ENCODE measurements at places on chromosomes 1 and 21.

- DNase-seq = peak; percentile 46
These were observed 911 bp downstream of the GNB1 start for GRCh38 chr1:1889847-1890505.

DNA sequence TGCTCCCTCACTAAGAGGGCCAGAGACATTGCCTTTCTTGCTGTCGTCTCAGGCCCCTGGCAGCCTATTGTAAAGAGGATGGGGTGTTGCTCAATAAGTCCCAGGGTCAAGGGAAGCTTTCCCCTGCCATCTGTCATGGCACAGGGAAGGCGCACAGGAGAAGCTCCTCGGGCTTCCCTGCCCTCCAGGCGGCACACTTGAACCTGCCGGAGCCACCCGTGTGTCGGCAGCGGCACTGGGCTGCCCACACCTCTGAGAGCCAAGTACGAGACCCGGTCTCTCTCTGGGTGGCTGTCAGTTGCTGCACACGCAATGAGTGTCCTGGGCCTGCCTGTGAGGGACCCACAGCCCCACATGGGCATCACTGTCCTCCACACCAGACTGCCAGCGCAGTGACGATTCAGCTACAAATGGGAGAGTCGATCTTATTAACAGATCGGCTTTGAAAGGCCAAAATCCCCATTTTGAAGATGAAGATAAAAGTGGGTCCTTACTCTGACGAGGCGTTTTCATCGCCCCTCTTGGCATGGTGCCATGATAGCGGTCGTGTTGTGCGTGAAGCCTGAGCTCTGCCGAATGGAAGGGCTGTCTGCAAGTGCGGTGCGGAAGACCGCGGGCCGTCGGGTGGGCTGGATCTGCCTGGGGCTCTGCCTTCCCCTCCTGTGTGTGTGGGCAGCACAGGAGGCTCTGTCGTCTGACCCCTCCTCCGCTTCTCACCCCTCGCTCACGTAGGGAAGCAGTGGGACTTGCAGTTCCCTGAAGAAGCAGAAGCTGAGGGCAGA lies 29.2 kb upstream of the PDXK start:
- DNase-seq = no peak

DNA sequence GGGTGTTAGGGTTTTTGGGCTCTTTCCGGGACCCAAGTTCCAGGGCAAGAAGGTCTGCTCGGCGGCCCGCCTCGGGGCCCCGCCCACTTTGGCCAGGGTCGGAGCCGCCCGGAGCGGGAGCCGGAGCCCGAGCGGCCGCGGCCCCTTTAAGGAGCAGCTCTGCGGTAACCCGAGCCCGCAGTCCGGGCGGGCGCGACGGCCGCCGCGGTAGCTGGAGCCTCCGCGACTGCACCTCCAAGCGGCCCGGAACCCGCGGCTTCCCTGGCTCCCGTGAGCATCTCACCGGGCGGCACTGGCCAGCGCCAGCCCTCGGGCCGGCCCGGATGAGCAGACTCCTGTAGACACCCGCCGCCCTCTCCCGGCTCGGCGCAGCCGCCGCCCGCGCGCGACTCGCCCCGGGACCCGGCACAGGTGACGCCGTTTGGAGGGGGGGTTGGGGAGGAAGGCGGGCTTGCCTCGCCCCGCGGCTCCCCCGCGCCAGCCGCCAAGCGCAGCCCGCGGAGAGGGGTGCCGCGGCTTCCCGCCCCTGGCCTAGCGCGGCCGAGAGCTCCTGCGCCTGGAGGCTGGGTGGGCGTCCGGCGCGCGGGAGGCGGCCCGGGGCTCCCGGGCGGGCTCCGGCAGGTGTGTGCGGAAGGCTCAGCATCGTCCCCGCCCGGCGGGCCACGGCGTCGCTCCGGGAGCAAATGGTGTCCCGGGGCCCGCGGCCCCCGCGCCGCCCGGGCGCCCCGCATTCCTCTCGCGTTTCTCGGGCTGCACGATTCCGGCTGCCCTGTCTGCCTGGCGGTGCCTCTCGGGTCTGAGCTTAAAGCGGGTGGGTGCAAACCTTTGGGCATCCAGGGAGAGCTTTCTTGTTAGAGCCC lies at the start of gene TLCD4:
TLCD4 (plus strand) TSS at position 149 of the 860 bp plus-strand sequence. CDS start 26,547 bp downstream, outside the sequence.
- peak; percentile 22 for DNase-seq

GRCh38 chr1:92817137-92817697 lies 14.6 kb upstream of the RPL5 start:
- DNase-seq = no peak

DNA sequence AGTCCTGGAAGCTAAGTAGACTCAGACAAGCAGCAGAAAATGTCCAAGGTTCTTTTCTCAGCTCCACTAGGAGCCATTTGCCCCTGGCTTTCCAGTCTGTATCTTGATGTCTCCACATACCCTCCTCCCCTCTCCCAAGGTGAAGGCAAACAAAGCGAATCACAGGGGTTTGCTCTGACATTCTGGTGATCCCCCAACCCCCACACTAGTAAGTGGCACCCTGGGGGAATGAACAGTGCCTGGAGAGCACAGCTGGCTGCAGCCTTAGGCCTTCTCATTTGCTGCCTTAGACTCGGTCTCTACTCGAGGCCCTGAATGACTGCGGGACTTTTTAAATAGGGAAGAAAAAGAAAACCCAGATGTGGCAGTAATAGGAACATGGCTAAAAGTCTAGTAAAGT lies 15.3 kb downstream of the ERI3 start:
- no peak for DNase-seq

GRCh38 chr1:43205671-43206070 lies 33.5 kb downstream of the CFAP57 start:
- no peak for DNase-seq

GRCh38 chr1:51669272-51669671 lies 52.4 kb downstream of the OSBPL9 start:
- no peak for DNase-seq

DNA sequence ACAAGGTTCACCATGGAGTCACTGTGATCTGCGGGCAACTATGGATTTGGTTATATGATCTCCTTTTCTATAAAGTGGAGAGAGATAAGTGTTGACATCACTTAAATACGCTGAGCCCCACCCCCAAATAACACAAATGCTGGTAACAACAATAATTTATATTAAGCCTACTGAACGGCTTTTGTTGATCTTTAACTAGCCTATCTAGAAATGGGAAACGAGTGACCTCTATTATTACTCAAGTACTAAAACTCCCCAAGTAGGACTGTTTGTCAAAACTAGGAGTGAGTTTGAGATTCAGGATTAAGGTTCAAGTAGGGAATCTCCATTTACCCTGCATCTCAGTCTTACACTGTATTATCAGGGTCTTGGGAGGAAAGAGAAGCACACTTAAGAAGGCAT lies 52.2 kb downstream of the MAP3K7CL start:
- no peak for DNase-seq

DNA sequence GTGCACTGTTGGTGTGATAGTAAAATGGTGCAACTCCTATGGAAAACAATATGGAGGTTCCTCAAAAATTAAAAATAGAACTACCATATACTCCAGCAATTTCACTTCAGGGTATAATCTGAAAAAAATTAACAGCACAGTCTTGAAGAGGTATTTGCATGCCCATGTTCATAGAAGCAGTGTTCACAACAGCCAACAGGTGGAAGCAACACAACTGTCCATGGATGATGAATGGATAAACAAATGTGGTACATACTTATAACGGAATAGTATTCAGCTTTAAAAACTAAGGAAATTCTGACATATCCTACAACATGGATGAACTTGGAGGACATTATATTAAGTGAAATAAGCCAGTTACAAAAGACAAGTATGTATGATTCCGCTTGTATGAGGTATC lies 8.2 kb downstream of the TTLL7 start:
- no peak for DNase-seq

- DNase-seq = no peak
These were observed 30.9 kb downstream of the SELL start for GRCh38 chr1:169680377-169681019.

DNA sequence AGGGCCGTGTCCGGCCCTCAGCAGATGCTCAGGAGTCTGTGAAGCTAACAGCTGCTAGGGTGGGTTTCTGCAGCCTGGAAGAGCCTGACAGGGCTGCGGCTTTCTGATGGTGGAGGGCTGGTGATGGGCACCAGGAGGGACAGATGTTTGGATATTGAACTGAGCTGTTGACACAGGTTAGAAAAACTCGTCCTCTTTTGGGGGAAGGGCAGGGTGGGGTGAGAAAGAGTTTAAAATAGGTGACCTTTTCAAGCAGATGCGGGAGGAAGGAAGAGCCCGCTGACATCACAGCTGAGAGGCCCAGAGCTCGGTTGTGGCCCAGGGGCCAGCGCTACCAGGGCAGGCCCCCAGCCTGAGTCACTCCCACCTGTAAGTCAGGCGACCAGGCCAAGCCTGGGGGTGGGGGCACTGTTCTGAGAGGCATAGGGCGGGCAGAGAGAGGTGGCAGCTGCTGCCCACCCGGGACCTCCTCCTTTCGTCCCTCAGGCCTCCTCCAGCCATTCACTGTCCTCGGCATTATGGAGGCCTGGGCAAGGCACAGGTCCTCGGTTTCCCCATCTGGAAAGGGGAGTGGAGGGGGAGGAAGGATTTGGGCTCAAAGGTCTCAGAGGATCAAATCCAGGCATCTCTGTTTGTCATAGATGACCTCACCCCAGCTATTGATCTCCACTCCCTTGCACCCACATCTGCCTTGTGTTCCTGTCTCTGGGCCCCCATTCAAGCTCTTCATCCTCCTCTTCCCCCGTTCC lies 32.3 kb upstream of the ID3 start:
- no peak for DNase-seq

- no peak for DNase-seq
These were observed 16.0 kb downstream of the YARS1 start for GRCh38 chr1:32801096-32801715.

DNA sequence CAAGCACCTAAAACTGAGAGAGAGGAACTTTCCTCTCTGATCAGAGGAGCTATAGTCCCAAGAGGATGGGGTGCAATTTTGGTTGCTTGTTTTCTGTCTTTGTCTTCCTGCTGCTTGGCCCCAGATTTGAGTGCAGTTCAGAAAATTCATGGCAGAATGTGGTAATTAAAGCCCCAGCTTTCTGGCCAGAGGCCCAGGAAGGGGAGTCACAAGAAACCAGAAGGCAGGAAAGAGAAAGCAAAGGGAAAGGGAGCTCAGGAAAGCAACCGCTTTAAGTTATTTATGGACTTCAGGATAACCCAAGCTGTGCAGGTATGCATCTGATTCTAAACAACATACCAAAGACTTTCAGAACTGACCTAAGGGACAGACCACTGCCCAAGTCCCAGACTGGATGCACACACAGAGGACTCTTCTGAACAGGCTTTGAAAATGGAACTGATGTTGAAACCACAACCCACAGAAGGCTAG lies 88.8 kb downstream of the ST3GAL3 start:
- no peak for DNase-seq

- DNase-seq = no peak
These were observed 58.6 kb upstream of the ZNF281 start for GRCh38 chr1:200468264-200469001.

DNA sequence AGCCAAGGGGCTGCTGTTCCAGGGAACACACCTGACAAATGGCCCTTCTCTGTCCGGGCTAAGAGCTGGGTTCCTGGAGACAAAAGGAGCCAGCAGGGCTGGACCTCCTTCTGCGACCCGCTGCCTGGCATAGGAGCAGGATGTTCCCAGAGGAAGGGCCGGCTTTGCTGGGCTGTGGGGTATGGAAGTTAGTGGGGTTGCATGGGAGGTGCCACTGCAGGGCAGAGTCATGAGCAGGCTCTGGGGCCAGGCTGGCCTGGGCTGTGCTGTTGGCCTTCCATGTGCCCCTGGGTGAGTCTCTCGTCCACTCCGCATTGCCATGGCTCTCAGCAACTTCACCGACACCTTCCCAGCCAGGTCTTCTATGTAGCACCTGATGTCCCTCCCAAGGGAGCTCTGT lies 507.6 kb downstream of the PTPRU start:
- DNase-seq = no peak

DNA sequence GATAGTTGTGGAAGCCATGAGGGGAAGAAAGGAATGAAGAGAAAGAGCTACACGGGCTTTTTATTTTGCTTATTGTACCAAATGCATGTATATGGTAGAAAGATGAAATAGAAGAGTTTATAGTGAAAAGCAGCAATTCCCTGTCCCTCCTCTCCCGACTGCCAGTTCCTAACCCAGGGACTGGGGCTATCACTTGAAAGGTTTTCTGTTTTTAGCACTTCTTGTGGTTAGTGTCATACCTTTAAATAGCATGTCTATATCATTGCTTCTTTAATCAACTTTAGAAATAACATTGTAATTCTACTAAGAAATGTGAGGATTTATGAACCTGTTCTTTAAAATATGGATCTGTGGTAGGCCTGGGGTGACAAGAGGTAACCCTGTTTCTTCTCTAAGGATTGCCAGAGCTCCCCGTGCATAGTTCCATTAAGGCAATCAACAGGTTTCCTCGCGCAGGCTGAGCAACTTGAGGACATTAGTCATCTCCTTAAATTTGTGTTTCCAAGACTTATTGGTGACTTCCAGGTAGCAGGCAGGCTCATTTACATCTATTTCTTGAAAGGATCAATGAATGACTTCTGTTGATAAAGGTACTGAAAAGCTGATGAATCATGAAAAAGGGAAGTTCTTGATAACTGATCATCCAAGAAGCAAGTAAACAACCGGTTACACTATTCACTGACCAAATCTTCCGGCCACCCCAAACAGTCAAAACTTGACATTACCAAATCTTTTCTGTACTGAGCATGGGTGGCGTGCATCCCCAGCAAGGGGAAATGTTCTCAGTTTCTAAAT lies 37.8 kb upstream of the S1PR1 start:
- no peak for DNase-seq

Measured in stimulated activated naive CD4-positive, alpha-beta T cell (primary cell).